ENCODE measurements at places on chromosomes 4 and X. TPM values are rescaled to one million over a fixed set of nuclear protein-coding genes. Genes with fewer than 3 reads are reported as not detected.

The MAGEC3 gene
- not detected for total RNA-seq

The RADX gene
- total RNA-seq, result not detected

The RBMXL3 gene
- not detected for total RNA-seq

The CLCN4 gene
- 7.2 TPM for total RNA-seq

The PRIMPOL gene
- total RNA-seq, result 16.8 TPM

The PNCK gene
- not detected for total RNA-seq

The KLF8 gene
- 2.6 TPM for total RNA-seq

The MAML3 gene
- total RNA-seq, result 12.3 TPM

The ZMAT1 gene
- total RNA-seq, result 0.72 TPM

The CDX4 gene
- not detected for total RNA-seq

The PPBP gene
- total RNA-seq, result not detected

The CT45A1 gene
- total RNA-seq, result not detected

The ADRA2C gene
- total RNA-seq, result 2.2 TPM

The UCHL1 gene
- 1,289 TPM for total RNA-seq

The ETDA gene
- not detected for total RNA-seq

The UGT2B15 gene
- total RNA-seq, result not detected

The ADGRL3 gene
- under 0.01 TPM for total RNA-seq

The IL13RA2 gene
- total RNA-seq, result 27.8 TPM

The GUCY1B1 gene
- total RNA-seq, result 0.86 TPM

The NEUROG2 gene
- total RNA-seq, result not detected

The RAB33A gene
- 3.3 TPM for total RNA-seq

The PACRGL gene
- 20.5 TPM for total RNA-seq

The ZAR1 gene
- not detected for total RNA-seq

The MAGEC2 gene
- not detected for total RNA-seq

The CCDC160 gene
- 0.14 TPM for total RNA-seq

The PNMA6F gene
- not detected for total RNA-seq

All from placental pericyte (primary cell).